ENCODE measurements at places on chromosomes 7 and 10.

GRCh38 chr7:128176696-128177095 is 64.4 kb upstream of the LEP start:
- no peak for DNase-seq

DNA sequence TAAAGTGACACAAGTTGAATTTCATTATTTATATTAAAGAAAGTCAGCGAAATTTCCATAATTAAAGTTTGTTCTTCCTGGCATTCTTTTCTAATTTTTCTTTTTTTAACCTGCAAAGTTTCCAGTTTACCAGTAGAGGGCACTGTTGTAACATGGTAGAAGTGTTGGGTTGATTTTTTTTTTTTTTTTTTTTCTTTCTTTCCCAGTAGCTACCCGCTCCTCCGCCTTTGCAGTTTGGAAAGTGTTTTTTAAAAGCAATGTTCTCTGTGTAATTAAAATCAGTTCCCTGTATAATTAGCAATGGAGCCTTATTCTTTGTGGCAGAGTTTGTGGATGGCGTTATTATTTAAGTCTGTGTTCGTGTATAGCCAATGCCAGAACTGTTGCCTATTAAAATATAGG is 53.7 kb downstream of the TAF3 start:
- no peak for DNase-seq

DNA sequence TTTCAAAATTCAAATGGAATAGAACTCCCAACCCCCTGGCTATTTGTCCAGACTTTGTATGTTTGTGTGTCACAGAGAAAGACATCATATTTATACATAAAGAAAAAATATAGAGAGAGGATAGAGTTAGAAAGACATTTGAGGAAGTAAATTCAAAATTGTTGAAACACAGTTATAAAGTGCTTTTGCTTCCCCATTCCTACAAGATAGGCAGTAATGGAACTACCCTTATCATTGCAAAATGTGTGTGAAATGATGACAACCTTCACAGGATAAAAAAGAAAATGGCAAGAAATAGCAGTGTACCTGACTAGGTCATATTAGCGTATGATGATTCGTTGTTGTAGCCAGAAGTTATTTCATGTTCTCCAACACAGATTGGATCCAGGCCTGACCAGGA is 63.1 kb downstream of the FZD1 start:
- DNase-seq, result no peak

- no peak for DNase-seq
These were observed 280.1 kb upstream of the PTER start for GRCh38 chr10:16156681-16157080.

DNA sequence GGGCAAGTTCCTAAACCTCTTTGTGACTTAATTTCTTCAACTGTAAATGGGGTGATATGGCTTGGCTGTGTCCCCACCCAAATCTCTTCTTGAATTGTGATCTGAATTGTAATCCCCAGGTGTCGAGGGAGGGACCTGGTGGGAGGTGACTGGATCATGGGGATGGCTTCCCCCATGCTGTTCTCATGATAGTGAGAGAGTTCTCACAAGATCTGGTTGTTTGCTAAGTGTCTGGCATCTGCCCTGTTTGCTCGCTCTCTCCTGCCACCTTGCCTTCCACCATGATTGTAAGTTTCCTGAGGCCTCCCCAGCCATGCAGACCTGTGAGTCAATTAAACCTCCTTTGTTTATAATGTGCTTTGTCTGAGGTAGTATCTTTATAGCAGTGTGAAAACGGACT is 177.0 kb downstream of the MYOF start:
- no peak for DNase-seq

GRCh38 chr7:26743205-26743604 is 121.2 kb downstream of the SKAP2 start:
- DNase-seq, result no peak

DNA sequence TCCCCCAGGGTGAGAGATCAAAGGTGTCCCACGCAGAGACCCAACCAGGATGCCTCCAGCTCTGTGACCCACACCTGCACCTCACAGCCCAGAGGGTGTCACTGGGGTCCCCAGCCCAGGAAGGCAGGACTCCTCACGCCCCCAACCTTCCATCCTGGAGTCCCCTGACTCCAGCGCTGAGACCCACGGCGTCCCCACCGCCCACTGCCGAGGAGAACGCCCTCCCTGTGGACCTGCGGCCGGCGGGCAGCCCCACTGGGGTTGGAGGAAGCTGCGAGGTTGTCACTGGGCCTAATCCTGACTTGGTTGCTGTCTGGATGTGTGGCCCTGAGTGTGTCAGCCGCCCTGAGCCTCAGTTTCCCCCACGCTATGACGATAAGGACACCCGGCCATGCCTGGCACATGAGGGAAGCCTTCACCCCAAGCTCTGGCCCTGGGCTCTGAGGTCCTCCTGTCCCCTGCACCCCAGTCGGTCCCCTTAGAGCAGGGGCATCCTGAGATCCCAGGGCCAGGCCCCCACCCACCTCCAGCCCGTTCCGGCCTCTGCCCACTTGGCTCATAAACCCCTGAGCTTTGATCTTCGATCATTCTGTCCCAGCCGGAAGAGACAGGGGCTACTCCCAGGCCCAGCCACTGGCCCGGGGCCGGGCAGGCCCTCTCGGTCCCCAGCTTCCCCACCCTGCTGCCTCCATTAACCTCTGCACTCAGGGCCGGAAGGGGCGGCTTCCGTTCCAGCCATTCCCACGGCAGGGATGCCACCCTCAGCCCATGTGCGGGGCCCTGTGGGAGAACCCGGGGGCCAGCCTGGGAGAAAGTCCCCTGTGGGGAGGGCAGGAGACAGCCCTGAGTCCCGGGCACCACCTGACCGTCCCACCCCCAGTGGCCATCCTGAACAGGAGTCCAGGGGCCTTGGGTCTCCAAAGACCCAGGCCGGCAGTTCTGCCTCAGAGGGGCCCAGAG is 113.2 kb downstream of the MICALL2 start:
- DNase-seq, result no peak

GRCh38 chr10:93815304-93816096 is 57.8 kb downstream of the LGI1 start:
- peak; percentile 44 for DNase-seq

GRCh38 chr7:35728412-35729060 is 33.6 kb upstream of the HERPUD2 start:
- no peak for DNase-seq

GRCh38 chr7:12322903-12323300 is 80.8 kb downstream of the VWDE start:
- DNase-seq, result no peak

- no peak for DNase-seq
These were observed 75.9 kb upstream of the SCIN start for GRCh38 chr7:12494687-12495024.

DNA sequence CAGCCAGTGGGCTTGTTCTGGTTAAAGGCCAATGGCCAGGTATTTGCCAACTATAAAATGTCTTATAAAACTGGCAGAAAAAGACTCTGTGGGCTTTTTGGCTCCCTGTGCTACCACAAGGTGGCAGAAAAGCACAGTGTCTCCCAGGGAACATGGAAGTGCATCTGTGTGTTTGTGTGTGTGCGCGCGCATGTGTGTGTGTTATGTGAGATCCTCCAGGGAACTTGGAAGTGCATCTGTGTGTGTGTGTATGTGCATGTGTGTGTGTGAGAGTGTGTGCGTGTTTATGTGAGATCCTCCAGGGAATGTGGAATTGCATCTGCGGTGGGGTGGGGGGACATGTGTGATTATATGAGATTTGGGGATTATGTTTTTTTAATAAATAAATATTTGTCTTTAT is 30.2 kb upstream of the ABI1 start:
- peak; percentile 24 for DNase-seq

DNA sequence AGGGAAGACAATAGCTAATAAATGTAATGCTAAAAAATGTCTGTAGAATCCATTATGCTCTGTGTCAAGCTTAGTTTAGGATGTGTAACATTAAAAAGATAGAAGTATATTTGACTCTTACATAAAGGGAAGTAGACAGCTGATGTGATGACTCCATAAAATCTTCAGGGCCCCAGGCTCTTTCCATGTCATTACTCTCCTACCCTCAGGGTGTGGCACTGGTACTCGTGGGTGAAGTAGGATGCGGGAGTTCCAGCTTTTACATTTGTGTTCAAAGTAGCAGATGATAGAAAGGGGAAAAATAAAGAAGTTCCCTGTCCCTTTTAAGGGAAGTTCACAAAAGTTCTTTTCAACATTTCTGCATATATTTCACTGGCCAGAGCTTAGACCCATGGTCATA is 157.1 kb downstream of the TSPAN12 start:
- DNase-seq, result no peak

- DNase-seq, result no peak
These were observed 104.1 kb downstream of the EVX1 start for GRCh38 chr7:27346531-27347275.

DNA sequence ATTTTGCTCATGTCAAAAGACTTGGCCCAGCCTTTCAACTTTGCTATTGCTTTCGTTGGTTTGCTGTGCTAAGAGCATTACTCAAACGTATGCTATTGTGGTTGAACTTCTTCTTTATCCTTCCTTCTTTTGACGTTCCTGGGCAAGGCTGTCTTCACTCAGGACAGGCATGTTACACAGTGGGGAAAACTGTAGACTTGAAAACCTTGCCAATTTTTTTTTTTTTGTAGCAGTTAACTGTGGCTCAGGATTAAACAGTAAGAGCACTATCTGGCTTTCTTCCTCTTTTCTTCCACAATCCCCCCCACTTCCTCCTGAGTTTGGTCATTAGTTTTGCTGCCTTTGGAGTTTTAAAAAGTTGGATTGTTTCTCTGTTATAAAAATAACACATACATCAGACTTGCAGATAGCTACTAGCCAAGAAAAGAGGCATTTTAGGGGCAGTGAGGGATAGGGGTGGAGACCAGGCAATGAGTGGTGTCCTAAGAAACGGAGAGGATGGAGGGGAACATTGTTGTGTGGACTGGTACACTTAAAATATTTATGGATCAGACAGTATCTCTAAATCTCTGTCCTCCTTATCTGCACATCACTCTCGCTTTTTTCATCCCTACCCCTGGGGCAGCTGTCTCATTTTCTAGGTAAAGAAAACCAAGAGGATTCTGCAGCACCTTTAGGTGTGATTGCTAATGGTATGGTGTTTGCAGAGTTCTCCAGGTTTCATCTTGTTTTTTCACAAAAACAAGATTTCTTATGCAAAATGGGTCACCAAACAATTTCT is 181.7 kb downstream of the LRMDA start:
- DNase-seq, result no peak

GRCh38 chr7:68700414-68700813 is 897.9 kb upstream of the AUTS2 start:
- no peak for DNase-seq

GRCh38 chr10:79158402-79159097 is 89.8 kb downstream of the ZMIZ1 start:
- DNase-seq, result no peak

GRCh38 chr7:2516194-2516555 is 3.4 kb upstream of the LFNG start:
- DNase-seq, result no peak

- no peak for DNase-seq
These were observed 990 bp downstream of the CALML3 start for GRCh38 chr10:5525561-5526341.

- DNase-seq, result no peak
These were observed 137.3 kb downstream of the ANLN start for GRCh38 chr7:36526863-36527548.

GRCh38 chr7:159126311-159127260 is 18.1 kb downstream of the VIPR2 start:
- no peak for DNase-seq

- DNase-seq, result no peak
These were observed 48.5 kb upstream of the GLCCI1 start for GRCh38 chr7:7920056-7920455.

GRCh38 chr10:102523250-102524029 is 19.7 kb downstream of the SUFU start:
- DNase-seq, result no peak

DNA sequence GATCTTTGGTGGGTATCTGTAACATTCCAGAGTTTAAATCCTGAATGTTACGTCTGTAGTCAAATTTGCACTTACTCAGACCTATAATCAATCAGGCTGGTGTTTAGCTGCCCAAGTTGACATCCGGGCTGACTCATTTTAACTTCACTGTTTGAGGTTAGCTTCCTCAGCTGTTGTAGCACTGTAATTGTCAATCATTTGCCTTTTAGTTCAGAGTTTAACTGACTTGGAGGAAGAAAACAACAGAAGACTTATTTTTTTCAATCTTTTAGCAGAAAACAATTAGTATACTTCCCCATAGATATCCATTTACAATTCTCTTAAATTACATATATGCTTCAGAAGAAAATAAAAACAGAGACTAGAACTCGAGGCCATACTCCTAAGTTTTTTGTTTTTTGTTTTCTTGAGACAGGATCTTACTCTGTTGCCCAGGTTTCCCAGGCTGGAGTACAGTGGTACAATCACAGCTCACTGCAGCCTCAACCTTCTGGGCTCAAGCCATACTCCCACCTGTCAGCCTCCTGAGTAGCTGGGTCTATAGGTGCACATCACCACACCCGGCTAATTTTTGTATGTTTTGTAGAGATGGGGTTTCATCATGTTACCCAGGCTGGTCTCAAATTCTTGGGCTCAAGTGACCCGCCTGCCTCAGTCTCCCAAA is 38.5 kb upstream of the LRRC17 start:
- DNase-seq, result no peak

Measured in NCI-H1092 (cell line).